Adipose tissue (tissue), 3 donors: ENCODE measurements at places on chromosomes 12 and 14. TPM values are rescaled to one million over a fixed set of nuclear protein-coding genes. Genes with fewer than 3 reads are reported as not detected.

The TAS2R46 gene
- polyA plus RNA-seq: not detected

The SLCO1B1 gene
- not detected for polyA plus RNA-seq

The PPP4R3A gene
- polyA plus RNA-seq: 50.9 TPM

The DHH gene
- polyA plus RNA-seq: 0.22 TPM

The RERG gene
- 3.0 TPM for polyA plus RNA-seq

The CPM gene
- 74.8 TPM for polyA plus RNA-seq

The CSRP2 gene
- polyA plus RNA-seq: 10.8 TPM

The FAIM2 gene
- 6.0 TPM for polyA plus RNA-seq

The SERPINA9 gene
- polyA plus RNA-seq: not detected

The PIWIL1 gene
- not detected for polyA plus RNA-seq

The ARMH4 gene
- polyA plus RNA-seq: 2.2 TPM

The ACRBP gene
- not detected for polyA plus RNA-seq

The PLA2G1B gene
- polyA plus RNA-seq: 10,835 TPM

The KRT83 gene
- polyA plus RNA-seq: not detected

The DTX3 gene
- 14.5 TPM for polyA plus RNA-seq

The MYO1H gene
- 0.40 TPM for polyA plus RNA-seq
